ENCODE measurements at places on chromosomes 1 and 21.

DNA sequence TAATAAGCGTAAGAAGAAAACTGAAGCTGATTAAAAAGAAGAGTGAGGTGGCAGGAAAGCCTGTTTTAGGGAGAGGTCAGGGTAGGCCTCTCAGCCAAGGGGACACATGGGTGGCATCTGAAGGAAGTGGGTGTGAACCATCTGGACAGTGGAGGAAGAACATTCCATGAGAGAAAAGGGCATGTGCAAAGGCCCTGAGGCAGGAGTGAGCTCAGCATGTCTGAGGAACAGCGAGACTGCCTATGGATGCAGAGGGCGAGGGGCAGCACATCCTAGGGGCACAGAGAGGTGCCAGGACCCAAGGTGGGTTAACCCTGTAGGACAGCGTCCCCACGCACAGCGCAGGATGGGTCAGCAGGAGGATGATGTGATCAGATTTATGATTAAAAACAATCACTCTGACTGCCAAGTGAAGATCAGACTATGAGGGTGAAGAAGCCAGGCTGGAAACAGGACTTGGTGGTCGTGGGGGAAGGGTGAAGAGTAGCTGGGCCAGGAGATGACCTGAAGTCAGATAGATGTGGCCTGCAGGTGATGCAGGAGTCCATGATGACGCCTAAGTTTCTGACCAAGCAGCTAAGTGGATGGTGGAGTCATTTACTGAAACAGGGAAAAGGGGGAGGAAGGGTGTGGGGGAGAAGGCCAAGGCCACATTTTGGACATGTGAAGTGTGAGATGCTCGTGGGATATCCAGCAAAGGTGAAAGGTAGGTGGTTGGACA lies 37.9 kb downstream of the PABPC4 start:
- no peak for DNase-seq

GRCh38 chr1:109995536-109995935 lies 11.0 kb downstream of the AHCYL1 start:
- no peak for DNase-seq

DNA sequence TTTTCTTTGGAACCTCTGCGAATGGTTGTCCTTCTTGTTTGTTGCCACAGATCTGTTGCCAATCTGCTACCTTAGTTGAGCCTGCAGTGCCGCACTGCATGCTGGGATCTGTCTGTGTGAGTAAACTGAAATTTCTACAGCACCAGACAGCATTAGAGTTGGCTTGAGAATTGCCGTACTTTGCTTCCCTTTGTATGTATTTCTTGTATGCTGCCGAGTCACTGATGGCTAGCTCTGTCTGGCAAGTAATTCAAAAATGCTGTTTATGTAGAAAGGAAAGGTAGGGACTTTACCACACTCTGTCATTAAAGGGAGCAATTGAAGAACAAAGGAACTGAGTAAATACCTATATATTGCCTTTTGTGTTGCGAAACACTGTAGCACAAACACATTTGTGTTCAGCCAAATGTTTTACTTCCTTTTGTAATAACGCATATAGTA lies 857.4 kb downstream of the USP25 start:
- DNase-seq, result no peak

DNA sequence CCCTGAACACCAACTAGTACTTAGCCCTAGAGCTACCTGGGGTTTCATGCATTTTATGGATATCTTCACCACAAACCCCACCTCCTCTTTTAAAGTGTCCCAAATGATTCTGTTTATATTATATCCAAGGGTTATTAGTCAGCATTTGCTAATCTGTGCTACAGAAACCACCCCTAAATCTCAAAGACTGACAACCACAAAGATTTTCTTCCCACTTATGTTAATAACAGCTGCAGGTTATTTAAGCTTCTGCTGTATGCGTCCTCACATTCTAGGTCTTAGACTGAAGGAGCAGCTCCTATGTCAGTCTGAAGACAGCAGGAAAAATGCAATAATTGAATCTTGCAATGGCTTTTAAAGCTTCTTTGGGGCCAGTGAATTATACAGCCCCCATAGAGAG lies 11.2 kb upstream of the PHC2 start:
- DNase-seq, result no peak

DNA sequence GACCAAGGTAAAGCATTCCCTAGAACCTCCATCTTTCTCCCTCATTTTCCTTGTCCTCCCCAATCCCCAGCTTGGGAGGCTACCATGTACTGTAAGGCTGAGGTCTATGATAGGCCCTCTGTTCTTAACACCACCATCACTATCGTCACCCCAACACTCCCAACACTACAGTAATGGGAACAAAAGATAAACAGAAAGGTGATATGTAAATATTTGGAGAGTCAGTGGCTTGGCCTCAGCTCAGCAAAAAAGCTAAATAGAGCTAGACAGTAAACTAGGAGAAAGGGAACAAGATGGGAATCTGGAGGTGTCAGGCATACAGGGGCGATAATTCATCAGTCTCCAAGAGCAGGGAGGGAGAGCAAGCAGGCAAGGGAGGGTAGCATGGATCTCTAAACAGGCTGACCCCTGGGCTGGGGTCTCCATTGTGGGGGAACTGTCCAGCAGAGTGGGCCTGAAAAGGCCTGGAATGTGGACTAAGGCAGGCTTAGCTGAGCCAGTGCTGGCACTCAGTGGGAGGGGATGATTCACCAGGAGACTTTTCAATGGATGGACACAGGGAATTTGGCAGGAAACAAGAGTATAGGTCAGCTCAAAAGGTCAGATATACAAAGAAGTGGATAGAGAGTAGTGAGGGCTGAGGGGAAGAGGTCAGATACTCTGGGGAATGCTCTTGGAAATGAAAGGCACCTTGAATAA lies 6.7 kb downstream of the WNT2B start:
- no peak for DNase-seq

- DNase-seq, result no peak
These were observed 630 bp upstream of the LHX9 start for GRCh38 chr1:197916500-197916983.

- DNase-seq, result no peak
These were observed 77.0 kb upstream of the TLR5 start for GRCh38 chr1:223219846-223220610.

DNA sequence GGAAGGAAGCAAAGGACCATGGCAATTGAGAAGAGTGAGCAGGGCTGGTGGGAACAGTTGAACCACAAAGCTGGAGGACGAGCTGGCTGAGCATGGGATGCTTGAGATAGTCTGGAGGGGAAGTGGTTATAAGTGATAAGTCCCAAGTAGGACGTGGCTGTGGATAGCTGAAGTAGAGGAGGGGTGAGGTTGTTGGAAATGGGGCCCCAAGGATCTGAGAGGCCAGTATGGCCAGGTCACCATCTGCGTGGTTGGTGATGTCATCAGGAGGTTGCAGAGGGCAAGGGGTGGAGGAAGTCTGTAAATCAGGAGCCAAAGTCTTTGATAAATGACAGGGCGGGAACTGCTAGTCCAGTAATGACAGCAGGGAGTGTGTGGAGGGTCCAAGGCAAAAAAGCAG lies 11.0 kb upstream of the REN start:
- DNase-seq, result no peak

- DNase-seq, result no peak
These were observed 303.6 kb downstream of the LMX1A start for GRCh38 chr1:165052936-165053335.

GRCh38 chr1:200903793-200904192 lies 9.1 kb downstream of the INAVA start:
- no peak for DNase-seq

DNA sequence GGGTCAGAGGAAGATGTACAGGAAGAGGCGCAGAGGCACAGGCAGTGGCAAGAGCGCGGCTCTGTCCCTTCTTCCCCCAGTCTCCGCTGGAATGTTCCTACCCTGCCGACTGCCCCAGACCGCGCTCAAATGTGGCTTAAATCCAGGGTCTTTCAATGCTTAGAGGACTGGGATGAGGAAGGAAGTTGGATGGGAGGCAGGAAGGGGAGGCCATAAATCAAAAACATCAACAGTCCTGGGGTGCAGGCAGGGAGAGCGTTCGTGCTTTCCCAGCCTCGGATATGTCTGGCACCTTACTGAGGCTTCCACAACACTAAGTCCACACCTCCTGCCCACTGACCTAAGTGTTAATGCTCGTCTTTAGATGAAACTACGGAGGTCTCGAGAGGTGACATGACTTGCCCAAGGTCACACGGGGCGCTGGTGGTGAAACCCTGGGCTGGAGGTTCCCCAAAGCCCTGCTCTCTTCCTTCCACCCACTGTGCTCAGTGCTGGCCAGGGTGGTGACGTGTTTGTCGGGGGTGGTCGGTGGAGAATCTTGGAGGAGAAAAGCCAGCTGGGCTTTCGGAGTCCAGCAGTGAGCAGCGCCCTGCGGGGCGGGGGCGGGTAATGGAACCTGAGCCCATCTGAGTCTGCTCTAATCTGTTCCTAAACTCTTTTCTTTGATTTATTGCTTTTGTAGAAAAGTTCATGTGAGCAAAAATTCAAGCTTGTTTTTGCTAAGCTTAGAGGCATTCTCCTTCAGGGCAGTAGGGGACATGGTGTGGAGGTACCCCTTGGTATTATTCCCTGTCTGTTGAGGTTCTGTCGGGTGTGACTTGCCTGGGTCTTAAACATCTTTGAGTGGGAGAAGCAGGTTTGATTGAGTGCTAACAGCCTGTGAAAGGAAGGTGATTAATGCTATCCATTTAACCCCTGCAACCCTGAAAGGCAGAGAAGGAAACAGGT lies 708 bp downstream of the CDA start:
- no peak for DNase-seq

GRCh38 chr21:31599563-31599962 lies 59.9 kb upstream of the SOD1 start:
- DNase-seq, result no peak

DNA sequence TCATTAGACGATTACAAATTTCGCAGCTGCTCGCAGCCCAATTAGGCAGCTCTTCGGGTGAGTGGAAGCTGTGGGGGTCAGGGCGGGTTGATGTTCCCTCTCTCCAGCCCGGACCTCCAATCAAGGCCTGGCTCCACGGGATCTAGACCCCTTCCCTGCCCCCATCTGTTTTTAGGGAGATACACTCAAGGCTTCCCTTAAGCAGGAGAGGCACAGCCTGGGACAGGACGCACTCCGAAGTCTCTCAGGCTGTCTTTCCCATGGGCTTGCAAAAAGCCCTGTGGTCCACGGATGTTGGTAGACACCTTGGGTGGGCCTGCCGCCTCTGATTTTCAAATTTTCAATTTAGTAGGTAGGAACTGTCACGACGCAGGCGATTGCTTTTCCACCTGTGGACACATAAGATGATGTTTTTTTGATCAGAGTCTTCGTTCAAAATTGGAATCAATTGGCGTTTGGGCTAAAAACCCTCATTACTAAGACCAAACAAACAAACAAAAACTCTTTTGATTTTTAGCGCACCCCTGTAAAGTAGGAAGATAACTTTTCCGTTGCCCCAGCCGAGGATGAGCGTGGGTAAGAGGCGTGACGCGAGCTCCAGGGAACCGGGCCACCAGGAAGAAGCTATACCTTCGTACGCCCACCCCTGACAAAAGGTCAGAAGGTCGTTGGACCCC lies 2.5 kb upstream of the LHX8 start:
- DNase-seq, result no peak

- DNase-seq, result no peak
These were observed 369.1 kb downstream of the S1PR1 start for GRCh38 chr1:101605878-101606277.

- no peak for DNase-seq
These were observed 58.7 kb upstream of the WDR26 start for GRCh38 chr1:224493269-224493668.

- DNase-seq, result no peak
These were observed 43.1 kb upstream of the CLSTN1 start for GRCh38 chr1:9866836-9867235.

DNA sequence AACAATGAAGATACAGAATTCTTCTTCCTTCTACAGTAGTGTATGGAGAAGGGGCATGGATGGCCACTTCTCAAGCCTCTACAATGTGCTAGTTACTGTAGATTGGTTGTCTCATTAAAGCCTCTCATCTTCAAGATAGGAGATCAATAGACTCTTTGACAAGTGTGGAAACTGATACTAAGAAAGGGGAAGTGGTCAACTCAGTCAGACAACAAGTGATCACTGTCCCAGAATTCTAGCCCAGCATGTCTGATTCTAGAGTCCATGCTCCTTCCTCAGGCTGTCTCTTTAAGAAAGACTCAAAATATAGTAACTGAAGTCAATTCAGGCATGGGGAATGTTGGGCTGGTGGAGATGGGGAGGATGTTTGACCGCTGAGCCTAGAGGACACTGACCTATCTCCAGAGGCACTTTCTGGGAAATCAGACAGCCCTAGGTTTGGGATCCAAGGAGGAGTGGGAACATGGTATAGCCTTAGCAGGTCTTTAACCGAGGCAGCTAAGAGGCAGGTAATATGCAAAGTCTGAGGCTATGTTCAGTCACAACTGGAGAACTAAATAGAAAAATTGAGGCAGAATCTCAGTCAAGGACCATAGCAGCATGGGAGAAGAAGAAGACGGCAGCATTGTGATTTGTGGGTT lies 39.3 kb upstream of the EYA3 start:
- DNase-seq, result no peak

DNA sequence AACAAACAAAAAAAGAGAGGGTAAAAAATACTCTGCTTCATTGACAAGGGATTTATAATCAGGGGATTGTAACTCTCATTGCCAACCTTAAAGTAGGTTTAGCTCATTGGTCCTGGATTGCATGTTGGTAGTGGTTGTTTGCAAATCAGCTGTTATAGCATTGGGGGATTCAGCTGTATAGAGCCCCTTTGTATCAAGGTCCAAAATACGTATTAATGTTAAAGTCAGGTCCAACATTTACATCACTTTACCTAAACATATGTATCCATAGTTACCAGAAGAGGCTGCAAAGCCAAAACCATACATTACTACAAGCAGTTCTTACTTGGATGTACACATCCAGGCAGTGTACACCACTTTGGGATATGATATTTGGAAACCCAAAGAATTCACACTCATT lies 29.4 kb downstream of the RPS27 start:
- DNase-seq, result no peak

DNA sequence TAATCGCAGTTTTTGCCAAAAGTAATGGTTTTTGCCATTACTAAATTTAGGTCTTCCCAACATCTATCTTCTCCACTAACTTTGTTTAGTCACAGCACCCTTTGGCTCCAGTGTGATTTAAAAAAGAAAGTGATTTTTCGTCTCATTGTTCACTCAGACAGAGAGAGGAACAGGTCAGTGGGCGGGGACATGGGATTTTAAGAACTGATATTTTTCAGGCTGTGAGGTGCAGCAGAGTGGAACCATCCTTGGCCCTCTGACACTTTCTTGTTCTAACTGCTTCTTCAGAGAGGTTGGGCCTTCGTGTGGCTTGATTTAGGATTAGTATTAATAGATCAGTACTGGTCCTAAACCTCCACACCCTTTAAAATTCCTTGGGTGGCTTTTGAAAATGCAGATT lies 38.8 kb downstream of the CASQ2 start:
- no peak for DNase-seq

DNA sequence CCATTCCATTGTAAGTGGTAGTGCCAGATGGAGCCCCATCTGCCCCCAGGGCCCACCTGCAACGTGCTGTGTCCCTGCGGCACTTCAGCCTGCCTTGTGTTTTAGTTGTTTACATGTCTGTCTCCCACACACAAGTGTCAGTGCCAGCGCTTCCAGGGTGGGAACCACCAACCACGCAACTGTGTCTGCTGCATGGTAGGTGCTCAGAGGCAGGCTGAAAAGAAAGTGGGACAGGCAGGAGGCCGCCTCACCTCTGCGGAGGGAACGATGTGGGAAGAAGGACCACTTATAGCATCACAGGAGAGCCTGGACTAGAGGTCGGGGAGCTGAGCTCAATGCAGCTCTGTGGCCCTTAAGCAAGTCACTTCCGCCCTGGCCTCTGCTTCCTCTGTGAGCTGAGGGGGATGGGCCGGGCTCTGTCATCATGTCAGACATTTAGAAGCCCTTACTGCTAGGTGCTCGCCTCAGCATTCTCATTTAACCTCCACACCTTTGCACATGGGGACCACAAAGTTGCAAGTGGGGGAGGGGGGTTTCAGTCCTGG lies 17.9 kb downstream of the SLC9A1 start:
- peak; percentile 61 for DNase-seq

- no peak for DNase-seq
These were observed 483.5 kb upstream of the ADGRL2 start for GRCh38 chr1:81317191-81317590.
